ENCODE measurements at places on chromosomes 6 and 20. TPM values are rescaled to one million over a fixed set of nuclear protein-coding genes. Genes with fewer than 3 reads are reported as not detected.

Gene SAMD5
- 1.6 TPM for total RNA-seq

Gene KIAA0408
- 40.7 TPM for total RNA-seq

Gene OR2H2
- not detected for total RNA-seq

Gene ZSCAN23
- 12.5 TPM for total RNA-seq

Gene FNDC11
- total RNA-seq, result 1.5 TPM

Gene MAS1
- not detected for total RNA-seq

Gene FRK
- 0.11 TPM for total RNA-seq

Gene PNPLA1
- not detected for total RNA-seq

Gene RSPO4
- 0.23 TPM for total RNA-seq

Gene GATA5
- not detected for total RNA-seq

Gene HLA-DRB1
- 0.84 TPM for total RNA-seq

Gene TRIM31
- total RNA-seq, result not detected

Gene SCAF8
- total RNA-seq, result 63.6 TPM

Gene CST7
- not detected for total RNA-seq

Gene TSPO2
- total RNA-seq, result not detected

Gene VSTM2L
- total RNA-seq, result 9.3 TPM

Gene HLA-DRA
- total RNA-seq, result not detected

Gene SIRPB1
- total RNA-seq, result 0.77 TPM

Gene CHMP4B
- 97.2 TPM for total RNA-seq

Gene TGM3
- 0.43 TPM for total RNA-seq

Gene MBOAT1
- total RNA-seq, result 12.0 TPM

Gene TMC2
- not detected for total RNA-seq

Gene MARCKS
- total RNA-seq, result 380 TPM
